HuH-7 (cell line): ENCODE measurements at places on chromosomes 3 and 15.

- DNase-seq = no peak
Observed at GRCh38 chr15:89114990-89115389, 26.7 kb downstream of the ABHD2 start.

GRCh38 chr3:149453140-149453805 lies 21.2 kb upstream of the TM4SF4 start:
- DNase-seq = no peak

DNA sequence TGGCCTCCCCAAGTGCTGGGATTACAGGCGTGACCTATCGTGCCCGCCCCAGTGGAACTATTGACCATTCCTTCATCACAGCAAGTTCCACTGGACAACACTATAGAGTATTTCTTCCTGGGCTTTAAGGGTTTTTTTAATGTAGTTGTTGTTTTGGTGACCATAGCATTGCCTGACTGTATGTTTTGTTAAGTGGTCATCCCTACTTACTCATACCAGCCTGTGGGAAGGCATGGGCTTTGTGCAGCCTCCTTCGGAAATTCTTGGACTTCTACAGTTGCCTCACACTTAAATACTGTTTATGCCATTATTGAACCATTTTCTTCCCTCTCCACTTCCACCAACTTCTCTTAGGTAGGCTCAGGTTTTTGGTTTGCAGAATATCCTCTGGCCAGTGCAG lies 19.9 kb upstream of the ALPK3 start:
- no peak for DNase-seq

- DNase-seq = no peak
Observed at GRCh38 chr3:115502128-115502527, 121.2 kb upstream of the GAP43 start.

DNA sequence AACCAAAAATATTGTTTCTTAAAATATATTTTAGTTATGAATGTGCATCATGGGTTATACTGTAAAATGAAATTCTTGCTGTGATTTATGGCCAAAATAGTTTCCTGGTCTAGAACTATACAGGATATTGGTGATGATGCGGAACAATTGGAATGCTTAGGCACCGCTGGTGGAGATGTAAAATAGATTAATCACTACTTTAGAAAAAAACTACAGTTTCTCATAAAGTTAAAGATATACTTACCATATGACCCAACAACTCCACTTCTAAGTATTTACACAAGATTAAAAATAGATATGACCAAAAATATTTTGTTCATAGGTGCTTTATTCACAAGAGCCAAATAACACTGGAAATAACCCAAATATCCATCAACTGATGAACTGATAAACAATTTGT lies 126.7 kb downstream of the TUSC7 start:
- no peak for DNase-seq

DNA sequence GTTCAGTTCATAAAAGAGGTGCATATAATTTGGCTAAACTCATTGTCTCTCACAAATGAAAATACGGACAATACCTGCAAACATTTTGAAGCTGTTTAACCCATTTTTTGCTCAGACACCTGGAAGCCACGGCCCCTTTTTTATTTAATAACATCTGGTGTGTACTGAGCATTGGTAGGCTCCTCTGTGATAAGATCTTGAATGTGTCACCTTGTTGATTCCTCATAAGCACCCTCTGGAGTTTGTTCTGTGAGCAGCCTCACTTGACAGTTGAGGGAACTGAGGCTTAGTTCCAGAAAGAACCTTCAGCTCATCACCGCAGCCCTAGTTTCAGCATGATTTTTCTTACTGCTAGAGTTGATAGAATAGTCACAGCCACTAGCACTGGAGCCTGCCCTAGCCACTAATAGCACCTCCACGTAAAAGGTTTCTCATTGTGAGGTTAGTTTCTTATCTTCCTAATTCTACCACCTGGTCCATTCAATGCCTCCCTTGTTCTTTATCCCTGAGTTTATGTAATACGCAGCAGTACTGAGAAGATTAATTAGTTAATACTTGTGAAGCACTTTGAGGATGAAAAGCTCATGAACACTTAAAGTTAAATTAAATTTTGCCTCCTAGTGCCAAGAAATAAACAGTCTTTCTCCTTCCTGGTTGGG lies 71.9 kb downstream of the ITPR1 start:
- DNase-seq = no peak

- peak; percentile 29 for DNase-seq
Observed at GRCh38 chr15:45790325-45790943, 155.6 kb downstream of the SQOR start.

DNA sequence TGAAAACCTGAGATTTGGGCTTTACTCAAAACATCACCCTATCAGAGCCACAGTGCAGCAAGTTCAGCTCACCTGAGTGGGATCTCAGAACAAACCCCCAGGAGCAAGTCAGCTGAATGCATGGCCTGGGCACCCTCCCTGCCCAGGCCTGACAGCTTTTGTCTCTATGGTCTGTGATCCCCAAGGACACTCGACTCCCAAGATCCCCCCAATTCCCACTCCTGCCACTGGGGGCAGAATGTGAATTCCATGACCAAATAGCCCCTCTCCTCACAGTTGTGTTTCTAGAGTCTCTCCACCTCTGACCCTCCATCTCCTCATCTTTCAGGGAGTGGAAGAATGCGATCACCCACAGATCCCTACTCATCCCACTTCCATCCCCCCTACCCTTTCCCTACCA lies 58.9 kb downstream of the ZNF445 start:
- DNase-seq = no peak

DNA sequence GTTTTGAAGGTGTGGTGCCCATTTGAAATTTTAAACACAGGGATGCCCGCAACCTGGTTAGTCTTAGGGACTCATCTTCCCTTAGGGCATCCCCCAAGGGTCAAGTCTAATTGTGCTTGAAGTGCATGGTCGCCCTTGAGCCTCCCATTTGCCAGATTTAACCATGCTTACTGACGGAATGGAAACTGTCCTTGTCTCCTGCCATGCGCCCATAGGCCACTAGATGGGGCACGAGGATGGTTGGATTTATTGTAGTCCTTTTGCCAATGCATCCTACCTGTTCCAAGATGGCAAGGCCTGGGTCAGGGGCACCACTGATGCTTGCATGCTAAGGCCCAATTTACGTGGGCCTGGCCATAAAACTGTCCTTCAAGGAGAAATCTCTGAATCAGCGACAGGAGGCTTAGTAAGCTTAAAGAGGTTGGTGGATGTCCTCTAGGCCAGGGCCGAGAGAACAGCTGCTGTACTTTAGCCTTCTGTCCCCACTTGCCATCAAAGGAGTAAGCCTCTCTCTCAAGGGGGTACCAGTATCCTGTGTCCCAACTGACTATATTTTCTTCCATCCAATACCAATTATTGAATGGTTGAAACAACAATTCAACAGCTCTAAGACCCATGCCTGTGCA lies 355.4 kb downstream of the OTOL1 start:
- DNase-seq = peak; percentile 11
